ENCODE measurements at places on chromosomes 7 and 10. TPM values are rescaled to one million over a fixed set of nuclear protein-coding genes. Genes with fewer than 3 reads are reported as not detected.

INTS1 gene
- polyA plus RNA-seq, result 37.9 TPM

DNA sequence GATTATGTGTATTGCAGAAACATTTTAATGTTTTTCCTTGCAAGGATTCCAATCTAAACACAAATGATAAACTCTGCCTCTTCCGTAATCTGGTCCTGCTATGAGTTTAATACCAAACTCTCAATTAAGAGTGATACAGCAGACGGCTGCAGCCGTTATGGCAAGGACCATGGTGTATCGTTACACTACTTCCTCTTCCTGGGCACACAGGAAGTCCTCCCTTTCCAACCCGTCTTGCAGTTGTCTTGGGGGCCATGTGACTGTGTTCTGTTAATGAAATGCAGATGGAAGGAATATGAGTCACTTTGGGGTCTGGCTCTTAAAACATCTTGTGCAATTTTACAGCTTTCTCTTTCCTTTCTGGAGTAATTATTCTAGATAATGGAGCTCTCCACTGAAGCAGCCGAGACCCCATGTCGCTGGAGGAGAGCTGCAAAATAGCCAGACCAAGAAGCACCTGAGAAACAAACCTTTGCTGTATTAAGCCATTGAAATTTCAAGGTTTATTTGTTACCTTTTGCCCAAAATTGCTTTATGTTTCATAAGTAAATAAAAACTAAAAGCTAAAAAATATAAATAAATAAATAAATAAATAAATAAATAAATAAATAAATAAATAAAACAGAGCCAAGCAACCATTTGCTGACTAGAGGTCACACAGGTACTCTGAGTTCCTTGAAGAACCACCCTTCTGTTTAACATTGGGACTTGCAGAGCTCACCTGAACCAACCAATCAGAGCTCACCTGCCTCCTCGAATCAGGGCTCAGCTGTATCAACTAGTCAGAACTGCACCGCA lies 74.7 kb downstream of the FRMPD2 start:
- DNase-seq, result no peak

PTPN20 gene
- 0.60 TPM for polyA plus RNA-seq

DNA sequence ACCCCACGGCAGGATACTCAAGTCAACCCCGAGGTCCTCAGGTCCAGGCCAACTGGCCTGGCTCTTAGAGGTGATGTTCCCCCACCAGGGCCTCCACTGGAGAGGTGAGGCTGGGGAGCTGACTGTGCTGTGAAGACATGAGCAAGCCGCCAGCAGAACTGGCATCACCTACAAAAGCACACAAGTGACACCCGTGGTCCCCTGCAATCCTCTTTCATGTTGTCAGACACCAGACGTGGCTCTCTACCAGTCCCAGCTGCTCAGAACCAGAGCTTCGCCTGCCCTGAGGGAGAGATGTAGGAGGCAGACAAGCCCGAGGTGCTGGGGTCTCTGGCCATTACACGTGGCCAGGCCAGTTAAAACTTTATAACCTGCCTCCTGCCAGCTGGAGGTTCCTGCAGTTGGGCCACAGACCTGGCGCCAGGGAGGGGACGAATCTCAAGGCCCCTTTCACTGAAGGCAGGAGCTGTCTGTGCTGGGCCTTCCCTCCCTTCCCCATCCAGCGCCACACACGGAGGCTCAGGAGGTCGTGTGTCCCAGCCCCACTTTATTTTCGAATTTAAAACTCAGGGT lies 2.2 kb downstream of the COMTD1 start:
- no peak for DNase-seq

LIPN gene
- 0.07 TPM for polyA plus RNA-seq

GRCh38 chr10:110174201-110174600 lies 33.2 kb upstream of the MXI1 start:
- DNase-seq, result no peak

DNA sequence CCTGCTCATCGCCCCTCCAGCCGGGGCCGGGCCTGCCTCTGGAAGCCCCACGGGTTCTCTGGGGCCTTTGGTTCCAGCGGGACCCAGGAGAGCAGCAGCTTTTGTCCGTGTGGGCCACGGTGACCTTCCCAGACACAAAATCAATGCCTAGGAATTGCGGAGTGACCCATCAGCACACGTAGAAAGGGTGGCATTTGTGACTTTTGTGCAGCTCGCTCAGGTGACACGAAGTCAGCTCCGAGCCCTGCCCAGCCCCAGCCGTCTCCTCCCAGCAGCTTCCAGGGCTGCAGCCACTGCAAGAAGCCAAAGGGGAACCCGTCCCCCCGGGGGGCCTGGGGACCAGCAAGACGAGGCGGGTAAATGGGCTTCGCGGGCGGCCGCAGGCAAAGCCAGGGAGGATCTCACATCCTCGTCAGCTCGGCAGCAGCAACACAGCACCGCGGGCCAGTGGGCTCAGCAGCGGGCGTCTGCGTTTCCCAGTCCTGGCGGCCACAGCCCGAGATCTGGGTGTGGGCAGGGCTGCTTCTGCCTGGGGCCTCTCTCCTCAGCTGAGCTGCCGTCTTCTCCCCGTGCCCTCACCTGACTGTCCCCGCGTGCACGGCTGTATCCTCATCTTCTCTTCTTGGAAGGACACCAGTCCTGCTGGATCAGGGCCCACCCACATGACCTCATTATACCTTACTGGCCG lies 88.5 kb downstream of the PAXIP1 start:
- no peak for DNase-seq

DNA sequence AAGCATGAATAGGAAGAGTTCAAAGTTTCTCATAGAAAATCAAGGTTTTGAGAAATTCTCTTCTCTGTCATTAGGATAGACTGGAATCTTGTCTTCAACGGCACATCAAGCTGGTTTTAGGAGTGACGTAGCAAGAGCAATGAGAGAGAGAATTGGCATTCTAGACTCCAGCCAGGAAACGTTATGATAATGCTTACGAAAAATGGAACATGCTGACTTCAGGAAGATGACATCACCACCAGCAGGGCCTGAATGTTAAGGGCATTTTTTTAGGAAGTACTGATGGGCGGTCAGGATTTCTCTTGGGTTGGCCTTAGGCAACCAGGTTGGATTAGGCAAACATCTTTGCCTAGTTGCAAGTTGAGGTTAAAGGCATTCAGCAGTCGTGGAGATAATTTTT lies 213.2 kb upstream of the CTBP2 start:
- DNase-seq, result no peak

GRCh38 chr7:83851551-83851950 lies 202.6 kb upstream of the SEMA3E start:
- DNase-seq, result no peak

GRCh38 chr10:45353186-45353585 lies 20.8 kb upstream of the ALOX5 start:
- no peak for DNase-seq

PLEKHS1 gene
- not detected for polyA plus RNA-seq

DNA sequence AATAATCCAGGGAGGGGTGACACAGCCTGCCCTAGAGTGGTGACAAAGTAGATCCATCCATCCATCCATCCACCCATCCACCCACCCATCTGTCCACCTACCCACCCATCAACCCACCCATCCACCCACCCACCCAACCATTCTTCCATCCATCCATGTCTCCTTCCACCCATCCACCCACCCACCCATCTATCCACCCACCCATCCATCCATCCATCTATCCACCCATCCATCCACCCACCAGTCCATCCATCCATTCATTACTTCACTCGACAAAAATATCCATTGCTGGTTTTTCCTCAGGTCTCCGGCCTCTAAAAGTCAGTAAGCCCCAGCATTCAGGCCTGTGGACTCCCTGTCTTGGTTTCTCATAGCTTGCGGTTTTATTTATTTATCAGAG lies 12.5 kb upstream of the LIMK1 start:
- no peak for DNase-seq

Measured in liver (tissue), 10 donors.